ENCODE measurements at places on chromosomes 6 and 20. TPM values are rescaled to one million over a fixed set of nuclear protein-coding genes. Genes with fewer than 3 reads are reported as not detected.

STX11 gene
- total RNA-seq: 2.2 TPM

TBCC gene
- 28.7 TPM for total RNA-seq

ABCC10 gene
- total RNA-seq: 11.3 TPM

DZANK1 gene
- total RNA-seq: 0.72 TPM

MTFR2 gene
- total RNA-seq: 0.64 TPM

GHRH gene
- total RNA-seq: not detected

FAM83C gene
- under 0.01 TPM for total RNA-seq

CD24 gene
- 1,439 TPM for total RNA-seq

MYB gene
- total RNA-seq: 0.24 TPM

TMC2 gene
- total RNA-seq: not detected

GRIK2 gene
- 0.21 TPM for total RNA-seq

CGAS gene
- 9.2 TPM for total RNA-seq

REPS1 gene
- 43.1 TPM for total RNA-seq

CCM2L gene
- under 0.01 TPM for total RNA-seq

DLL1 gene
- 1.7 TPM for total RNA-seq

TMEM74B gene
- 2.4 TPM for total RNA-seq

PROKR2 gene
- not detected for total RNA-seq

E2F1 gene
- total RNA-seq: 0.43 TPM

GCNT2 gene
- 8.4 TPM for total RNA-seq

OTOR gene
- not detected for total RNA-seq
